ENCODE measurements at places on chromosomes 6 and 20. TPM values are rescaled to one million over a fixed set of nuclear protein-coding genes. Genes with fewer than 3 reads are reported as not detected.

SSTR4 gene
- not detected for total RNA-seq

DEFB124 gene
- total RNA-seq: not detected

TCF21 gene
- not detected for total RNA-seq

FKBP5 gene
- 6.8 TPM for total RNA-seq

All from skeletal muscle tissue (tissue), 5 donors.